ENCODE measurements at places on chromosomes 2 and 18. TPM values are rescaled to one million over a fixed set of nuclear protein-coding genes. Genes with fewer than 3 reads are reported as not detected.

Gene LYG1
- 3.0 TPM for total RNA-seq

Gene CABYR
- total RNA-seq, result 2.0 TPM

Gene NT5DC4
- not detected for total RNA-seq

Gene AKAIN1
- not detected for total RNA-seq

Gene SCG2
- not detected for total RNA-seq

Gene C2orf74
- total RNA-seq, result 5.7 TPM

Gene USP14
- 86.1 TPM for total RNA-seq

GRCh38 chr2:216215658-216216390 is 106.7 kb downstream of the XRCC5 start:
- H3K27me3 ChIP-seq, result no peaks in the 10 kb centered on the region
- no peaks in the 10 kb centered on the region for H3K4me1 ChIP-seq
- no peak overlapping the region for H3K4me3 ChIP-seq
- H3K36me3 ChIP-seq, result no peaks in the 10 kb centered on the region
- DNase-seq, result no peak
- H3K27ac ChIP-seq, result no peak overlapping the region

DNA sequence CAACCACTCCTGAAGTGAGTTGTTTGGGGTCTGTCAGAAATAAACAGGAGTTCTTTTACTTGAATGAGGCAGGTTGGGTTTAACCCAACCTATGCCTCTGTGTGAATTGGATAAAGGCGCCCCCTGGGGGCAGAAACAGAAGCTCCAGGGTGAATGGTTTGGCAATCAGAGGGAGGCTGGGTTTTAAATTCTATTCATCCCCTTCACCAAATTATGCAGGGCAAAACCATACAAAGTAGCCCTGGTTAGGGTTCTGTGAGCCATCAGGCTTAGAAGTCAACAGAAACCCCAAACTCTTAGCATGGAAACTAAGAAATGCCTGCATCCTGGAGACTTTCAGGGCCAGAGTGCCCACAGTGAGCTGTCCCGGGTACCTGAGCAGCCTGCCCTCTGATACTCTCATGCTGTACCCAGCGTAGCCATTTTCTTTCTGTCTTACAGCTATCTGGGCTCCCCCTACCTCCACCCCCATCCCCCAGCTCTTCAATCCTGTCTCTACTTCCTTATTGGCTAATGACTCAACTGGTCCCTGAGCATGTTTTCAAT is 241.5 kb downstream of the ICOS start:
- H3K4me1 ChIP-seq, result no peaks in the 10 kb centered on the region
- H3K27ac ChIP-seq, result no peak overlapping the region
- H3K36me3 ChIP-seq, result no peaks in the 10 kb centered on the region
- H3K27me3 ChIP-seq, result no peaks in the 10 kb centered on the region
- H3K4me3 ChIP-seq, result no peak overlapping the region

DNA sequence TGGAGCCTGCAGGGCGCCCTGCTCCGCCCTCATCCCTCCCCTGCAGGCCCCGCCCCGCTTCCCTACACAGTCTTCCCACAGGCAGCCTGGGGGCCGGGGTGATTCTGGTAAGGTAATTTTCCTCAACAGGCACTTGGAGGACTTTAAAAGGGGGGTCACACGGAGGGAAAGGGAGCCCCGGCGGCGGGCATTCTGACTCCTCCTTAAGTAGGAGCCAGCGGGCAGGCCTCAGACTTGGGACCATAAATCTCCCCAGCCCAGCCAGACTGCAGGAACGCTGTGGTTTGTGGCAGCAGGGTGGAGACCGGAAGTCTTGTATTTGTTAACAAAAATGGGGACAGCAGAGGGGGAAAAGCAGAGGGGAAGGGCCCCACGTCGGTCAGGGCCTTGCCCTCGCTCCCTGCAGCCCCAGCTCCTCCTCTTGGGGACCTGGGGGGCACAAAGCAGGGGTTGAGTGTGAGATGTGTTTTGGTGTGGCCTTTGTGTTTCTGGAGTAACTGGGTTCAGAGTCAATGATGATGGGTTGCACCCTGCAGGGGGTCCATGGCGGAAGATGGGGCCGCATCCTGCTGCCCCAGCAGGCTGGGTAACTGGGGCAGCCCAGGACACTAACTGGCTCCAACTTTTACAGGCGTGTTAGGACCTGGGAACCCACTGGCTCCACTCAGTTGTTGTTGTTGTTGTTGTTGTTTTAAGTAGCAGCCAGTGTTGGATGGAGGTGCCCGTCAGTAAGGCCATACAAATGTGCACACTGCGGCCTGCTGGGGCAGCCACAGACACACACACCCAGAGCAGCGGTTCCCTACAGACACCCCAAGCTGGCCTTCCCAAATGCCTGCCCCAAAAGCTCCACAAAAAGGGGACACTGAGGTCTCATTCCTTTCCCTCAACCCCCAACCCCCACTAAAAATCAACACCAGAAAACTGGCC is 27.7 kb downstream of the SMAD7 start:
- peak overlapping the region; percentile 75 for H3K27ac ChIP-seq
- no peaks in the 10 kb centered on the region for H3K36me3 ChIP-seq
- no peaks in the 10 kb centered on the region for H3K27me3 ChIP-seq
- peak; percentile 77 for DNase-seq

DNA sequence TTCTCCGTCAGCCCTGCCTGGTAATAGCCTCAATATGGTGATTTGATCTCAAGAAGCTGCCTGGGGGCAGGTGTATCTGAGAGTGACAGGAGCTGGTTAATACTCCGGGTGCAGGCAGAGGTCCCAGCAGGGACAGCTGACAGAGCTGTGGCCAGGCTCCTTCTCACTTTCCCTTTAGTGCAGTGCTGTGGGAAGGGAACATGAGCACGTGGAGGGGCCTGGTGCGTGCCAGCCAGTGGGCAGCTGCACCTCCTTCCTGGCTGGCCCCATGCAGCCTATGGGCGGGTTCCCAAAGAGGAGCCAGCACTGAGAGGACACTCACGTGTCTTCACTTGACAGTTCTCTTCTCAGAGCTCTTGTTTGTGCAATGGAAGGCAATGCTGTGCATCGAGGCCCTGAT is 9.1 kb downstream of the CNNM4 start:
- H3K36me3 ChIP-seq, result no peaks in the 10 kb centered on the region
- no peak overlapping the region for H3K27ac ChIP-seq
- H3K27me3 ChIP-seq, result no peaks in the 10 kb centered on the region
- no peaks in the 10 kb centered on the region for H3K4me1 ChIP-seq
- DNase-seq, result no peak

GRCh38 chr2:11493282-11493681 is 27.3 kb upstream of the E2F6 start:
- peaks cover 3% of the 10 kb centered on the region for H3K4me1 ChIP-seq
- H3K36me3 ChIP-seq, result no peaks in the 10 kb centered on the region
- no peak for DNase-seq
- no peak overlapping the region for H3K4me3 ChIP-seq
- H3K27ac ChIP-seq, result no peak overlapping the region
- no peaks in the 10 kb centered on the region for H3K27me3 ChIP-seq

GRCh38 chr2:20349513-20349921 is 1.1 kb downstream of the PUM2 start:
- no peak overlapping the region for H3K27ac ChIP-seq
- no peak for DNase-seq
- no peaks in the 10 kb centered on the region for H3K36me3 ChIP-seq
- no peaks in the 10 kb centered on the region for H3K4me1 ChIP-seq
- peak overlapping the region; percentile 89 for H3K4me3 ChIP-seq

GRCh38 chr2:136319651-136320050 is 201.7 kb upstream of the CXCR4 start:
- H3K27me3 ChIP-seq, result no peaks in the 10 kb centered on the region
- no peak for DNase-seq
- H3K4me1 ChIP-seq, result no peaks in the 10 kb centered on the region
- H3K4me3 ChIP-seq, result no peak overlapping the region
- H3K36me3 ChIP-seq, result no peaks in the 10 kb centered on the region

GRCh38 chr2:64063924-64064331 is 44.7 kb upstream of the VPS54 start:
- H3K4me1 ChIP-seq, result no peaks in the 10 kb centered on the region
- no peaks in the 10 kb centered on the region for H3K36me3 ChIP-seq
- peak overlapping the region; percentile 20 for H3K27ac ChIP-seq
- H3K27me3 ChIP-seq, result no peaks in the 10 kb centered on the region
- DNase-seq, result no peak

Data from uterus (tissue), 4 donors.